AG04450 (cell line): ENCODE measurements at places on chromosomes 6 and 20.

- no peak for DNase-seq
Measured at GRCh38 chr6:81788748-81789147, 36.3 kb upstream of the TENT5A start.

GRCh38 chr6:11008821-11009220, 35.3 kb downstream of the ELOVL2 start:
- DNase-seq, result no peak

DNA sequence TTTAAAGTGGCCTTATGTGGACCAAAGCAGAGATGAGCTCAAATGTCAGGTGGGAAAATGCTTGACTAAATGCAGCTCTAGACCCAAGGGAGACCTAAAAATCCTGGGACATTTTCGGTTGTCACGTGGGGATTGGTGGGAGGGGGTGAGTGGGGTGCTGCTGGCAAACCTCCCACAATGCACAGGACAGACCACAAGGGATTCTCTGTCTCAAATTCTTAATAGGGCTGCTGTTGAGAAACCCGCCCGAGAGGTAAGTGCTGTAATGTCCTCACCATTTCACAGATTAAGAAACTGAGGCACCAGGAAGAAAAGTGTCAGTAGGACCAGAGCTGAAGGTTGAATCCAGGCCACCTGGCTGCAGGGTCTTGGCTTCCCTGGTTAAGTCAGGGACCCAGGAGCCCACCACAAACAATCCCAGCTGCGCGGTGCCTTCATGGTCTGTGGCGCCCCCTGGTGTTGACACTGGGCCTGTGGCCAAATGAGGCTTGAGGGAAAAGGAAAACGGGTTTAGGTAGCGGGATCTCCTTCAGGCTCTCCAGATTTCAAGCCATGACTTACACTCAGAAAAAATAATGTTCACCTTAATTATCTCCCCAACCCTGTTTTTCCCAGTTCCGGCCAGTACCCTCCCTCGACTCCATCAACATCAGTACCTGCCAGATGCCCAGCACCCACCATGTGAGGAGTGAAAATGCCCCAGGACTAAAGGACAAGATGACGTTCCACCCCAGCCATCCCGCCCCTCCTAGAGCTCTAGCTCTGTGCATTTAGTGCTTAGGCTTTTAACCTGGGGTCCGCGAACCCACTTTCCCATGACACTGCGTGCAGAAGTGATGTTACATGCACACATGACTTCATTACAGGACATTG, 7.2 kb downstream of the HLA-G start:
- DNase-seq, result no peak

DNA sequence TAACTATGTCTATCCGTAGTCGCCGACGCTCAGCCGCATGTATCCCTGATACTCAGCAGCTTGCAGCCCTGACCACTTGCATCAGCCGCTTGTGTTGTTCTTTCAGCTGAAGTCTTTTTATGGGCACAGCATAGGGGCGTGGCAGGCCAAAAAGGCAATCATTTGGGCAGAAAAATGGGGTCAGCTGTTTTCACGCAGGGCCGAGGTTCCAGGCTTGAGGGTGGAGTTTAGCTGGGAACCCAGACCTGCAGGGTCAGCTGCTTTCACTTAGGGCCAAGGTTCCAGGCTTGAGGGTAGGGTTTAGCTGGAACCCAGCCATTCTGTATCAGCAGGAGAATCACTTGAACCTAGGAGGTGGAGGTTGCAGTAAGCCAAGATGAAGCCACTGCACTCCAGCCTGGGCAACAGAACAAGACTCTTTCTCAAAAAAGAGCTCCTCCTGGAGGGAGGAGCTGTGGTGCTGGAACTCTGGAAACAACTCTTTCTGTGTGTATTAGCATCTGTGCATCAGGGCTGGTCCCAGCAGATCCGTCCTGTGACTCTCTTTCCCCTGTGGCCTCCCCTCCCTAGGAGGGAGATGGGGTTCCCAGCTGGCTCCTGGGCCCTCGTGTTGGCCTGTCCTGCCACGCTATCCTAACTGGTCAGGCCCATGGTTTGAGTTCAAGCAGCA, 56.9 kb upstream of the PRND start:
- no peak for DNase-seq
